ENCODE measurements at places on chromosomes 1 and 21.
A peak's percentile ranks its signal among the peaks of the same experiment; 100 is the strongest.

DNA sequence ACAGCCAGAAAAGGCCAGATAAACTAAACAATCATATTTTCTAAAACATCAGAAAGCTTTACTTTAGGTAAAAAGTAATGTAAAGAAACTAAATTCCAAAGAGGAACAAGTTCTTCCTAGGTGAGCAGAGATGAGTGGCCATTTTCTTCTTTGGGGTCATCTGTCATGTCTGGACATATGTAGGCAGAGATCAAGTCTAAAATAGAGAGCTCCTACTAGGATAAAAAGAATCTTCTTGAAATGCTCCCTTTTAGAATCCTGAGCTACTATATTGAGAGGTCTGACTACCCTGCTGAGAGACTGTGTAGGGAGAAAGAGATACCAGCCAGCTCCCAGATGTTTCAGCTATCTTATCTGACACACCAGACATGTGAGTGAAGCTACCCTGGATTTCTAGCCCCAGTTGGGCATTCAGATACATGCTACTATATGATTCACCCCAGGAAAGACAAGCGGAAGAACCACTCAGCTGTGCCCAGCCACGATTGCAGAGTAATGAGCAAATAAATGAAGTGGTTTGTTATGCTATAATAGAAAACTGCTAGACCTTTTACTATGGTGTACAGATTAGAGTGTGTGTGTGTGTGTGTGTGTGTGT lies 80.1 kb downstream of the TTLL7 start:
- DNase-seq: no peak

DNA sequence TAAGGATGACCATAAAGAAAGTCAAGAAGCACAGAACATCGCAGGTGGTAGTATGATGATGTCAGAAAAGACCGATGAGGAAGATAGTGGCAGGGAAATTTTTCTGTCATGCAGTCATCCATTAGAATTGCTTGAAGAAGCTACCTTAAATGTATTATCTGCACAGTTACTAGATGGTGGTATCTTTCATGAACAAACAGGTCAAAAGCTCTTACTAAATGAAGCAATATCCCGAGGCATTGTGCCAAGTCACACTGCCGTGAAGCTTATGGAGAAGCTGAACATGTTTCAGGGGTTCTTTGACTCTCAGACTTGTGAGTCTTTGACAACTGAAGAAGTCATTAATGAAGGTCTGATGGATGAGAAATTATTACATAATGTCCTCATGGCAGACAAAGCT lies 128.8 kb downstream of the MACF1 start:
- DNase-seq: no peak

- no peak for DNase-seq
These were observed 404.5 kb upstream of the ADAMTS5 start for GRCh38 chr21:27371115-27371974.

DNA sequence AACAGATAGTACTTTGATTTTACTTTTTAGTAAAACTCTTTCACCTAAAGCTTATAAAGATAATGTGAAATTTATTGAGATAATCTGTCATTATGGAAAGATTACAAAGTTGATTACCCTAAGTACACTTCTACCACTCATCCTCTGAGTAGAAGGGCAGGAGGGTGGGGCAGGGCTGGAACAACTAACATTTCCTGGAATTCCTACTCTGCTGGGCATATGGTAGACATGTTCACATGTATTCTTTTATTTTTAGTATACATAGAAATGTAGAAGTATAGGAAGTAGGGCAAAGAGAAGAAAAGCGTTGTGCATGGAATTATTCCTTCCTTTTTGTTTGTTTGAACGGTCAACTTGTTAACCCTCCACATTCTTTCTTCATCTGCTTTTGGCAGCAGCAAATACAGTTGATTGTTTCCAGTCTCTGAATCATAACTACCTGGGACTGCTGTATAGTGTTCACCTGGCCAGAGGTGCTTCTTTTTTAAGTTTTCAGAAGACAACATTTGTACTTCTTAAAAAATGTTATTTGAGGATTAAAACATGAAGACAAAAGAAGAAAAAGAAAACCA lies 85.1 kb downstream of the POU2F1 start:
- no peak for DNase-seq

GRCh38 chr1:175075572-175076568 lies 8.2 kb downstream of the TNN start:
- DNase-seq: no peak

DNA sequence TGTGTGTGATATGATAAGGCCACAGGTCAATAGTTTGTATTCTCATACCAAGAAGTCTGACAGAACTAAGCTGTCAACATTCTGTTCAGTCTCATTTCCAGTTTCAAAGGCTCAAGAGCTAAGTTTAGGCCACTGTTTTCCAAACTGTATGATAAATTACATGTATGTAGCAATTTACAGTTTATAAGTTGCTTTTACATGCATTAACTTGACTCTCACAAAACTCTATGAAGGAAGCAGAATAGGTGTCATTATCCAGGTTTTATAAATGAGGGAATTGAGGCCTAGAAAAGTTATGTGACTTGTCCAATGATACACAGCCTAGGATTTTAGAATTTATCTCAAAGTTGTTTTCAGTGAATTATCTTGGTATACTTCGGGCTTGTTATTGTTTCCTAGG lies 23.4 kb downstream of the FMO5 start:
- DNase-seq: no peak

DNA sequence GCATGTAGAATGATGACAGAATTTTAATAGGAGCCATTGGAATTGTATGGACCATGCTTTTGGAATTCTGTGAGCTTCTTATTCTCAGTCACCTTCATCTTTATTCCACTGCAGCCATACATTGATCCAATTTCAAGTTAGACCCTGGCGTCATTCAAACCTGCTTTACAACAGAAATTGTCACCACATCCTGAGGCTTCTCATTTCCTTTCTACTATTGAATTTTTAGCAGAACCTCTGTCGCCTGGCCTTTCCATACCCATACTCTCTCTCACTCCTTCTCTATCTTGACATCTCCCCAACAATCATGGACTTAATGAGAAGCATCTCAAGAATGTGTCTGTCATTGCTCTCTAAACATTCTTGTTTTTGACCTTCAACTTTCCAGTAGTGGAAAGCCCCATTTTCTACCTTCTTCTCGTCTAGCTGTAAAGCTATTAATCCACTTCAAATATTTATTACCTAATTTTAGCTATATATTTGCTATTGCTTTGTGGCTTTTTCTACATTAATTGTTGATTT lies 74.1 kb downstream of the CRB1 start:
- DNase-seq: no peak

- no peak for DNase-seq
These were observed 87.5 kb downstream of the IER5 start for GRCh38 chr1:181175955-181176354.

DNA sequence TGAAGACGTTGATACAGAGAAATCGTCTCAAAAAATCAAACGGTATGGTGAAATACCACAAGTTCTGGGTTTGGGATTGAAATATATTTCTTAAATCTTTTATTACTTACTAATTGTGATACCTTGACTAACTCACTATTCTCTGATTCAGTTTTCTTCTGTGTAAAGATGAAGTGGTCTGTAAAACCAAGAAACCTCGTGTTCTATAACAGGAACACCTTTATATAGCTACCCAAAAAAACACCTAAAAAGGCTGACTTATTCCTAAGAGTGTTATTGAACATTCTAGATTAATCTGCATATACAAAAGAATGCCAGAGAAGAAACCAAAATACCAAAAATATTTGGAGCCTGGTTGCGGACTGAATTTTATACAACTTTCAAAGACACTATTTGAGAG lies 721 bp downstream of the LRRIQ3 start:
- DNase-seq: no peak

DNA sequence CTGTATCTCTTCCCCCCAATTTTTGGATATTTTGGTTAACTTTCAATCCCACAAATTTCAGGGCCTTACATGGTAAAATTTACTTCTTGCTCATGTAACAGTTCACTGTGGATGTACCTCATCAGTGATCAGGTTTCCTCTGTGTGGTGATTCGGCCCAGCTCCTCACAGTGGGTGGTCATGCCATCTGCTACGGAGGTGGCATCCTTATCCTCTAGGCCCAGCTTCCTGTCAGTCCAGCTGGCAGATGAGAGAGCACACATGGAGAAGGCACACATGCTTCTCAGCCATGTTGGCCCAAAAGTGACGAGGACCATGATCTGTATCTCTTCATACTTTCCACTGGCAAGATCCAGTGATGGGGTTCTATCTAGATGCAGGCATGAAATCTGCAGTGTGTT lies 27.2 kb downstream of the PCBP3 start:
- no peak for DNase-seq

DNA sequence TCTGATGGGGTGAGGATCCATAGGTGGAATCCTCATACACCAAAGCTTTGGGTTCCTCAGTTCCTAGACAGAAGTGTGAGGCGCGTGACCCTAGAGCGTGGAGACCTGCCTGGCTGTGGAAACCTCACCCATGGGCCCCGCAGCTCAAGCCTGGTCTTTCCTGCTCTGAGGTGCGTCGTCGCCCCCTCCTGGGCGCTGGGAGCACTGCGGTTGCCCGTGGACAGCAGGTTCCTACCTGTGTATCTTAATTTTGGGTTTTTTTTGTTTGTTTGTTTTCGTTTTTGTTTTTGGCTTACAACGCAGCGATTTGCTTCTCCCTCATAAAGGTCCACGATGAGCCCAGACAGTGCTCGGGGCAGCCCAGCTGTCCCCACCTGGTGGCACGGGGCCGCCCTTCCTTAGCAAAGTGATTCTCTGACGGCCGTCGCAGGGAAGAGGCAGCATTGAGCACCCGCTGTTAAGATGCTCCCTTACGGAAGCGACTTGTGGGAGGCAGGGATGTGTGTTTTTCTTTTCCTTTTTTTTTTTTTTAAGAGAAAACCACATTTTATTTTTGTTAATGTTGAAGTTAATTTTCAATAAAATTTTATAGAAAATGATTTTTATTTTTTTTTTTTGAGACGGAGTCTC lies 36.5 kb upstream of the TRAPPC10 start:
- peak; percentile 61 for DNase-seq

DNA sequence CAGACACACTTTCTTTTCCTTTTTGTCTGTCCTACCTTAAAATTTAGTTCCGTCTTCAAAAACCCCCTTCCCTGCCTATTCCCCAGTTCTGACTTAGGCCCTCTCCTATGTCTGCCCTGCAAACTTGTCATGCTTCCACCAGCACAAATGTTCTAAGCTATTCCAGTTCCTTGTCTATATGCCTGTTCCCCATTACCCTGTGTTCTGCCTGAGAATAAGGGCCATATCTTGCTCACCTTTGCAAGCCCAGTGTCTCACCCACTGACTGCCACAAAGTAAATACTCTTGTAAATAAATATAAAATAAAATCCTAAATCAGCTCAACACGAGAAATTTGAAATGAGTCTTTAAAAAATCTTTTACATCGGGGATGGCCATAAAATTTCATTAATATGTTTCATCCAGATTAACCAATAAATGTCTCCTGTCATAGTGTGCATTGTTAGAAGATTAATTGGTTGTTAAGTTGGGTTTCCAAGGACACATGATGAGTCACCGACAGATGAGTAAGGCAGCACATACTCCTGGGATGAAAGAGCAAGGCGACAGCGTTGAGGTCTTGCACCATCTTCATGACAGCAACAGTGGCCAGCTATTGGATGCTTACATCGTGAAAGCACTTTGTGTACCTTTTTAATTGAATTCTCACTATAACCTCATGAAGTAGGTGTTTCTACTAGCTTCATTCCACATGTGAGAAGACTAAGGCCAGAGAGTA lies 92.6 kb upstream of the NGF start:
- DNase-seq: no peak
